ENCODE measurements at places on chromosomes 5 and 9.

GRCh38 chr5:159385536-159385935 is 55.2 kb upstream of the IL12B start:
- no peak for DNase-seq

GRCh38 chr9:92706218-92706940 is 36.4 kb upstream of the IPPK start:
- DNase-seq, result no peak

GRCh38 chr9:23723672-23724071 is 102.4 kb downstream of the ELAVL2 start:
- DNase-seq, result no peak

- DNase-seq, result no peak
Observed at GRCh38 chr5:66933066-66933465, 263.5 kb downstream of the CD180 start.

- DNase-seq, result no peak
Observed at GRCh38 chr9:14293801-14294200, 20.1 kb downstream of the NFIB start.

- no peak for DNase-seq
Observed at GRCh38 chr5:402615-403359, 40.2 kb upstream of the EXOC3 start.

GRCh38 chr5:1687301-1687970 is 112.2 kb downstream of the MRPL36 start:
- DNase-seq, result no peak

- no peak for DNase-seq
Observed at GRCh38 chr5:169013208-169013728, 287.7 kb downstream of the SLIT3 start.

- DNase-seq, result no peak
Observed at GRCh38 chr5:172945151-172945550, 14.1 kb upstream of the RPL26L1 start.
